ENCODE measurements at places on chromosomes 2 and 18.

DNA sequence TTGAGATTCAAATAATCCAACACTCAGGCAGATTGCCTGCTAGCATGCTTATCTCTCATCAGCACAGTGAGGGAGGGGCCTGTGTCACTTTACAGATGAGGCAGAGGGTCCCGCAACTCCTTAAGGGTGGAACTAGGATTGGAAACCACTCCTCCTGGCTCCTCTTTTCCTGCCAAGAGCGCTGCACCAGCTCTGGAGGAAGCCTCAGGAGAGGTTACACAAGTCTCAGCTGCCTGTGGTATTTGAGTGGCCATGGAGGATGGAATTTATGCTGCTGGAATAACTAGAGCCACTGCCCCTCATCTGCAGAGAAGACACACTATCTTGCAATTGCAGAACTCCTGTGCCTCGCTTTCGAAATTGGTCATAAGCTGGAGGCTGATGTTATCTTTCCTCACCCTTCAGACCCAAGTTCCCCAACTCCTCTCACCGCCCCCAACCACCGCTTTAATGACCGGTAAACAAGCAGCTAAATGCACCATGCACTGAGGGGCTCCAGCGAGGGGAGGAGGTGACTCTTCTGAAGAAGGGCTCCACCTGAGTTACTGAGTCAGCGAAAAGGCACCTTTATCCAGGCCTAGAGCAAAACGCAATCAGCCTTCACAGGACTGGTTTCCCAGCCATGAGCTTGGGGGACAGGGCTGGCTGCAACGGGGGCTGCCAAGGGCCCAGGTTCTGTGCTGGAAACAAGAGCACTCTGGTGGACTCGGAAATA lies 245.8 kb downstream of the SOX11 start:
- no peak for DNase-seq

GRCh38 chr2:218005486-218005885 lies 2.7 kb upstream of the TNS1 start:
- no peak for DNase-seq

DNA sequence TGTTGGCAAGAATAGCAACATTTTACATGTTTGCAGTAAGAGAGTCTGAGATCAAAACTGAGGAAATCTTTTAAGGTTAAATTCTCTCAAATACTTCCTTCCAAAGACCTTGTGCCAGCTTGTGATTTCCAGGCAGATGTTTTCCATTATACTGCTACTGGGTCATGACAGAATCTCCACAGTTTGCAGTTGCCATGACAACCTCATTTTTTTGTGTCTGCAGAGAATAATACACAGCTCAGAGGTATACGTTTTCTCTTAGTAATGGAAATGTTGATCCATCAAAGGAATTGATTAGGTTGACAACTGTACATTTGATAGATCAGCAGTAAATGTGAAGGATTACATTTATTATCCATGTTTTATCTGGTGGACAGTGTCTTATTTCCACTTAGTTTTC lies 29.1 kb upstream of the CSRNP3 start:
- no peak for DNase-seq

GRCh38 chr2:48442610-48443360 lies 87.2 kb upstream of the STON1 start:
- no peak for DNase-seq

DNA sequence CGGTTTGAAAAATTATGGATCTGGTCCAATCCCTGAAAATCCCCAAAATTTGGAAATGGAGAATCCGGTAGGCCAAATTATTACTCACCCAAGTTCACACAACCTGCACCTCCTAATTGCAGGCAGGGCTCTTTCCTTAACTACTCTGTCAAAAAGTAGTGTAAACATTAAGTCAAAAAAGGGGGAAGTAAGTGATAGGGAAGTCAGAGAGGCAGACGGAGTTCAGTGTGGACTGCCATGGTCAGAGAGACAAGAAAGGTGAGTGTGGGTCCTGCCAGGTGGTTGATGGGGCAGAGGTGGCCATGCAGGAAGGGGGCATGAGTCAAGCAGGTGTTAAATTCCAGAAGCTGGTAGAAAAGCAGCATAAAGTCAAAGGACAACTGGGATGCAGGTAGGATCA lies 104.7 kb upstream of the STPG4 start:
- no peak for DNase-seq

DNA sequence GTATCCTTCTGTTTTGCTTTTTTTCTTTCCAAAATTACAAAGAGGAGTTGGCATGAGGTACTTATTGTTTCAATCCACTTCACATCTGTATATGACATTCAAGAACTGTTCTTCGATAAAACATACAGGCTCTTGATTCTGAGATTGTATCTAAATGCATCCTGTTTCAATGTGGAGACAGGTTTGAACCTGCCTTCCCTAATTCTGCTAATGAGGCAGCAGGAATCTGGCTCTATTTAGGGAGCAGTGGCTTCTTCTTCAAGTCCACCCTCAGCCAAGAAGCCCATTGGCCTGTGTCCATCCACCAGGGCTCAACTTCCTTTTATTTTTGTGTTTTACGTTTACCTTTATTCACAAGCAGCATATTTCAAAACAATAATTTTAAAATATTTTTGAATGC lies 84.8 kb upstream of the PIK3C3 start:
- DNase-seq: no peak

GRCh38 chr18:67104700-67105284 lies 411.7 kb downstream of the DSEL start:
- DNase-seq: peak; percentile 5

DNA sequence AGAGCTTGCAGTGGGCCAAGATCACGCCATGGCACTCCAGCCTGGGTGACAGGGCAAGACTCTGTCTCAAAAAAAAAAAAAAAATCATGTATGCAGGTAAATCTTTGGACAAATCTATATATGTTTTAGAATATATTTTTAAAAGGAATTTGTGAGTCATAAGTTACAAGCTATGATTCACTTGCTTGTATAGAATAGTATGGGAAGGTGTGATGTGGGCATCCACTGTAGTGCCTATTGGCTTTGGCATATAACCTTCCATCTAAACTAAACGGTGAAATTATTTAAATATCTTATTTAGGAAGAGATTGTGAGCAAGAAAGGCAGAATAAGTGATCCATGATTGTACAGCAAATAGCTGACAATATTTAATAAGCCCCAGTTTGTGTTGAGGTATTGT lies 261.1 kb downstream of the GALNT13 start:
- DNase-seq: no peak

DNA sequence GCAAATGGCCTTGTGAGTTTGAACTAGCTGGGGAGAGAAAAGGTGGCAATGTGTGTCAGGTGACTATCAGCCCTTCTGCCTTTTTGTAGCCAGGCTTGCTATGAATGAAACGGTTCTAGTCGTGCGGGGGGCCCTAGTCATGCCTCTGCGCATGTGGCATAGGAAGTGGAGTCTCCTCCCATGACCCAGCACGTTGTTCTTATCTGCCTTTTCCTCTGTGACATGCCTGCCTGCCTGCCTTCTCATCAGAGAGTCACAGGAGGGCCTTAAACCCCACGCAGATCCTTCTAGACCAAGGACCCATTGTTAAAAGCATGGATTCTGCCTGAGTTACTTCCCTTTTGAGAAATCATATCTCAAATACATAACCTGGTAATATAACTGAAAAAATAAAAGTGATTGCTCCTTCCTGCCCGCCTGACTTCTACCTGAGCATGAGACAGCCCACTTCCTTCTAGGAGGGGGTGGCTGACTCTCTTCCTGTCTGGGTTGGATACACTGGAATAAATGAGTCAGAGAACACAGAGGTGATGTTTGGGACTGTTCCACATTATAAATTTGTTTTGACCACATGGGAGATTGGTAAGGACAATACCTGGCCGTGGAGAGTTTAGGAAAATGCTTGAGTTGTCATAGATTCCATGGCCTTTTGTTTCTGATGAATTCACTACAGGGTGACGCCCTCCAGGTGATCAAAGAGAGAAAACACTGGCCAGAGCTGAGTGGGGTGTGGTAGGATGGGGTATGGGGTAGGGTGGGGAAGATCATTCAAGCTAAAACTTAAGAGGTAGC lies 49.8 kb downstream of the FBLN7 start:
- DNase-seq: peak; percentile 83

- peak; percentile 56 for DNase-seq
These were observed 5.4 kb upstream of the SATB2 start for GRCh38 chr2:199462956-199463692.

GRCh38 chr2:121257480-121257840 lies 27.5 kb downstream of the TFCP2L1 start:
- DNase-seq: no peak

DNA sequence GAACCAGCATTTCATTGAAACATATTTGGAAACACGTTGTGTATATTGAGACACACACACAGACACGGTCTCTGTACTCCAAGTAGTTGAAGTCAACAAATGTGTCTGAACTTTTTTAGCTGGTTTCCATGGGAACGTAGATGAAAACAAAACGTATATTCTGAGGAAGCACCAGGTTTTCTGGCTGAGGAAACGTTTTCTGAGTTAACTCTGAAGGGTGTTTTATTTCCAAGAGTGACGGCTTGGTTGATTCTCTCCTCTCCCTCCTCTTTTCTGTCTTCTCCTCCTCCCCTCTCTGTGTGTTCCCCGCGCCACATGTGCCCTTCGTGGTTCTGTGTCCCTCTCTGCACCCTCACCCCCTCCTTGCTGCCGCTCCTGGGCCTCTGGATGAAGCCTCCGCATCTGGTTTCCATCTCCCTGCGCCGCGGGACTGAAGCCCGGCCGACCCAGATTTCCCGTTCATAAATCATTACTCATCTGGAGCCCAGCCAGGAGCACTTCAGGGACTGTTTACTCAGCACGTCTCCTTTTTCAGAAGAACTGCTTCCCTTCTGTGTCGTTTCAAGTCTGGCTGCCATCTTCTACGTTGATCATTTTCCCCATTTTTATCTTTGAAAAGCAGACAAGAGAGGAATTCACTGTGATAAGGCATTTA lies 122.7 kb downstream of the COL6A3 start:
- no peak for DNase-seq

DNA sequence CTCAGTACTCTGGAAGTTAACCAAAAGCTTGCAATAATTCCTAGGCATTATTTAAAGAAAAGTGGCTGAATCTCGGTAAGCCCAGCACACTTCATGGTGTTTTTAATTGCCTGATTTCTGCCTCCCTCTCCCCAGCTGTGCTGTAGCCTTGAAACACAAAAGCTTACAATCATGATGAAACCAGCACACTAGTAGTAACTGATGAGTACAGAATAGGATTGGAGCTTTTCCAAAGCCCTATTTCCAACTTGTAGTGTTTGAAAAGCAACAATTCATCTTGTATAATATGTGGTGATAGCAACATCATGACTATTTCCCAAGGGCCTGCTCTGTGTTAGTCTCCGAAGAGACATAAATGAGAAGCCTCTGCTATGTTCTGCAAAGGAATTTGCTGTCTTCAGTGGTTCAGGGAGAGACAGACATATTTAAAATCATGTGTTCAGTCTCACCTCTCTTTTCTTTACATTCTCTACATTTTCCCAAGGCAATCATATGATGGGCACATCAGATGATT lies 1015.0 kb downstream of the BCL11A start:
- no peak for DNase-seq

- DNase-seq: no peak
These were observed 136.8 kb upstream of the ARL4C start for GRCh38 chr2:234633581-234634230.

- no peak for DNase-seq
These were observed 432.2 kb upstream of the TRIB2 start for GRCh38 chr2:12284487-12284886.

DNA sequence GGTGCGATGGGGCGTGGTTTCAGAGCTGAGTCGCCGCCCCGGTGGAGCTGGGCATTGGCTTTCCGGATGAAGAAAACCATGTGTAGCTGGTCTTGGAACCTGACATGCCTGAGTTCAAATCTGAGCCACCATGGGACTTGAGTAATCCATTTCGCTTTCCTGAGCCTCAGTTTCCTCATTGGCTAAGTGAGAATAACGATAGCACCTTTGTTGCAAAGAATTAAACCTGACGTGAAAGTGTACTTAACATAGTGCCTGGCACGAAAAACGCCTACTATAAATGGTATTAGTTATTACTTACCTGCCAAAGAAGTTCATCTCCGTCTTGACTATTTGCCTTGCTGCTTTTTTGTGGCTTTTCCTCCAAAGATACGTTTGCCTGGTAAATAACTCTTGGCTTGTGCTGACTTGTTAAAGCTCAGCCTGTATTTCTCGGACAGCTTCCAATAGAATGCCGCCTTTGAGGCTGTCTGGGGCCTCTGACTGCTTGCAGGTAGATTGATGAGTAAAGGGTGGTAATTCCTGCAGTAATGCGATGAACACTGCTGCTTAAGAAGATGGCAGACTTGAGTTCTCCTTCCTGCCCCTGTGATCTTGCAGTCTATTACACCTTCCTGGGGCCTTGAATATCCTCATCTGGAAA lies 1.3 kb downstream of the CDCA7 start:
- DNase-seq: no peak

GRCh38 chr2:133240491-133241223 lies 327.6 kb downstream of the NCKAP5 start:
- DNase-seq: no peak

GRCh38 chr2:28389399-28390240 lies 3.0 kb upstream of the FOSL2 start:
- DNase-seq: no peak

- no peak for DNase-seq
These were observed 834.3 kb downstream of the LRRTM4 start for GRCh38 chr2:76687923-76688322.

GRCh38 chr2:188813857-188814256 lies 160.3 kb upstream of the COL3A1 start:
- DNase-seq: no peak

DNA sequence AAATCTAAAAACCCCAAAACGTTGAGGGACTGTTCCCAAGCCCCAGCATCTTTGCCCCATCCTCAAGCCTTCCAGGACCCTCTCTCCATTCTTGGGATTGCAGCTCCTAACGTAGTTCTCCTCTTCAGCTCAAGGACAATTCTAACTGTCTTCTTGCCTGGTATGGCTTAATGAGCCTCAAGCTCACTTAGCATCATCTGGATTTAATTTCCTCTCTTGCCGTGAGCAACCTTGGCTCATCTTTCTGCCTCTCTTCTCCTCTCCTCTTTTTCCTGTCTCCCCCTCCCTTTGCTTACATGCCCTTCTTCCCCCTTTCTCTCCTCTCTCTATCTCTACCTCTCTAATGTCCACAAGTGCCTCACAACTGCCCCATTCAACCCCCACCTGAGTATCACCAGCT lies 44.2 kb downstream of the TACR1 start:
- no peak for DNase-seq
